ENCODE measurements at places on chromosomes 2 and 18.

- DNase-seq = no peak
Observed at GRCh38 chr18:58302811-58303210, 258.8 kb downstream of the NEDD4L start.

- DNase-seq = no peak
Observed at GRCh38 chr2:186588421-186588820, 1.4 kb upstream of the ITGAV start.

DNA sequence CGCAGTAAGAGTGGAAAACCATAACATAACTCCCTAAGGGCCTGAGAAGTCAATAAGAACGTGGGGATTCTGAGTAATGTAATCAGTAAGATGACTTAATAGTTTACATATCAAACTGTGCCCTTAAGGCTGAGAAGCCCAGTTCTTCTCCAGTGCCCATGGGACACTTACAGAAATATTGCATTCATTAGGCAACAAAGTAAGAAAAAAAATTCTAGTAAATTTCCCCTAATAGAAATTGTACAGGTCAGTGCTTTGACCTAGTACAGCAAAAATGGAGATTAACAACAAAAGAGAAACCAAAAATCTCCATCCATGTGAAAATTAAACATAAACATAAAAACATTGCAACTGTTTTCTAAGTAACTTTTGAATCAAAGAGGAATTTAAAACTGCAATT lies 139.8 kb upstream of the HS6ST1 start:
- DNase-seq = no peak

DNA sequence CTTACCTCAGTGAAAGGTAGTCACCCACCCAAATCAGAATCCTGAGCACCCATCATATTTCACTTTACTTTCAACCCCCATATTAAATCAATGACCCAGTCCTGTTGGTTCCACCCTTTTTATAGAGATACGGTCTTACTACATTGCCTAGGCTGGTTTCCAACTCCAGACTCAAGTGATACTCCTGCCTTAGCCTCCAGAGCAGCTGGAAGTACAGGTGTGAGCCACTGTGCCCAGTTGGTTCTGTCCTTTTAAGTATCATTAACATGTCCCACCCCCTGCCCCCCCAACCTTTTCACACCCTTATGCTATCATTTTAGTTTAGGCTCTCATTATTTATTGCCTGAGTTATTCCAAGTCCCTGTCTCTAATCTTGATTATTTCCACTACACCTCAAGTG lies 28.7 kb downstream of the MSH6 start:
- no peak for DNase-seq

DNA sequence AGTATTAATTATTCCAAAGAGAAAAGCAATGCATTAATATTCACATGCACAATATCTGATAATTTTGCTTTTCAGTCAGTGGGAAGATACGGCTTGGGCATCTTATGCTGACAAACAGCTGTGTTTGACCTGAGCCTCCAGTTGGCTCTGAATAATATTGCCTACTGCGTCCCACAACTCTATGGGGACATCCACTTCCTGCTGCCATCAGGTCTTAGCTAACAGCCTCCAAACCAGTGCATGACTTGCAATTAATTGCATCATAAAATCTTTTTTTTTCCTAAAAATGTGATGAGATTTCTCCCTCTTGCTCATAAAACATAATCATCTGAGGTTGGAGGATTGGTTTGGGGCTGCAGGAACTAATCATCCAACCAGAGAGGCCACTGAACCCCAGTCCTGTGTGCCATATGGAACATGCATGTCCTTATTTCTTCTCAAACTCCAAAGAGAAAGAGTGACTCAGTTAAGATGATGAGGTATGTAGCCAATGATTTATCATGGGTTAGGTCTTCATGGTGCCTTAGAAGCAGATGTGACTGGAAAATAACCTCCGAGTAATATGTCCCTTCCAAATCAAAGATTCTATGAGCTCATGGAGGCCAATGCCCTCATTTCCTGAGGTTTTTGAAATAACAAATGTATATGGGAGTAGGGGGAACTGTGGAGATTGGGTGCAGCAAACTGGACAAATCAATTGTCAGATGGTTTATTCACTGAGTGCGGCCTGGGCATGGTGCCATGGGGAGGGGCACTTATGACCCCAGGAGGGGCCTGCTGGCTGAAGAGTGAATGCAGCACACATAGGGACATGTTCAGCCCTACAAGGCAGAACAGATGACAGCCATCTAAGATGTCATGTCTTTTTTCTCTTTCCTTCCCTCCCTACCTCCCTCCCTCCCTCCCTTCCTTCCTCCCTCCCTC lies 39.4 kb downstream of the EDAR start:
- DNase-seq = no peak

DNA sequence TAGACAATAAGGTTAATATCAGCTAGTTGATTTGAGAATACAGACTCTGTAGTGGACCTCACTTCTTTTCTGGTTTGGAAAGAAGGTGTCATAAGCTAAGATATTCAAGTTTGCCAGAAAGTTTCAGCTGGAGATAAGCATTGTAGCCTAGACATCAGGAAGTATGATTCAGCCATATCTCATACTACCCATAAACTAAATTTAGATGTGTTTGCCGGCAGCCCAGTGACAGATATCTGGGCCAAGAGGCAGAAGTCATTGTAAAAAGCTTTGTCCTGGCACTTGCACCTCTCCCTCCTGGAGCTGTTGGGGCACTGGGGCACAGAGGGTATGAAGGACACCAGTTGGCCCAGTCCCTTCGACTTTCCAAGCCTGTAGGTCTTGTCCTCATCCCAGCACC lies 128.0 kb downstream of the EPHA4 start:
- peak; percentile 31 for DNase-seq

DNA sequence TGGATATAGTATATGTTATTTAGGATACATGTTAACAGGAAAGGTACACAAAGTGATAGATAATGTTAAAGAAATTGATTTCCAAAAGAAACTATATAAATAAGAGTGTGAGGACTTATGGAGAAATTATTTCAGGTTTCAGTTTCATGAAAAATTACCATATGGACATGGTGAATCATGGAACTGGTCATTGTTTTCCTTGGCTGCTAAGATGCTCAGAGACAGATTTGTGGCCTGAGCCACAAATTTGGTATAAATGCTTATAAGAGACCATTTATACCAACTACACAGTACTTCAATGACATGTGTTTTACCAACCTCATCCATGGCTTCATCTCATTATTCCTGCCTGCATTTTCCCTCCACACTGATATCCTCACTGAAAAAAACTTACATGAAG lies 188.1 kb downstream of the FMNL2 start:
- no peak for DNase-seq

- no peak for DNase-seq
Observed at GRCh38 chr2:102591491-102592045, 27.8 kb upstream of the SLC9A2 start.

DNA sequence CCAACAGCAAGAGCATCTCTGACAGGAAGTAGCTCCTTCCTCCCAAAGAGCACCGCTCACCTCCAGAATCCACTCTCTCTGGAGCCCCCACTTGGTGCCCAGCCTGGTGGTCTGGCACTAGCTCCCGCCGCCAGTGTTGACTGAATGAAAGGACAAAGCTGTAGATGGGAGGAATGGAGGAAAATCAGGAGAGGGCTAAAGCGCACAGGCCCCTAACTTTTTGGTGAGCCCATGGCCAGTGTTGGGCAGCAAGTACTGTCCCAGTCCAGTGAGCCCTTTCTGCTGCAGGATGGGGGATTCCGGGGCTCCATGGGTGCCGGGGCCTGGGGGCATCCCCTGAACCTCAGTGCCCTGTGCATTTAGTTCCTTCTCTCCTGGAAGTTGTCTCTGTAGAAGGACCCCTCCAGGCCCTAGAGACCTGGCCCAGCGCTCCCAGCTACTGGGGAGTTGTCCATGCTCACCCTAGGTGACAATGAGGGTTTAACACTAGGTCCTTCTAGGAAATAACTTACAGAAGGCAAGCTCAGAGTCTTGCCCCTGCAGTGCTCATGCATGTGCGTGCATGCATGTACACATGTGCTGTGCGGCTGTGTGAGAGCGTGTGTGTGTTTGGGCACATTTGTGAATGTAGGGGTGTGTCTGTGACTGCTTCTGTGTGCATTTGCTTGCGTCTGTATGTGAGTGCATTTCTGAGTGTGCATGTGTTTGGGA lies 33.6 kb downstream of the GLI2 start:
- DNase-seq = no peak

- DNase-seq = peak; percentile 38
Observed at GRCh38 chr2:188524519-188525113, 232.9 kb downstream of the GULP1 start.

DNA sequence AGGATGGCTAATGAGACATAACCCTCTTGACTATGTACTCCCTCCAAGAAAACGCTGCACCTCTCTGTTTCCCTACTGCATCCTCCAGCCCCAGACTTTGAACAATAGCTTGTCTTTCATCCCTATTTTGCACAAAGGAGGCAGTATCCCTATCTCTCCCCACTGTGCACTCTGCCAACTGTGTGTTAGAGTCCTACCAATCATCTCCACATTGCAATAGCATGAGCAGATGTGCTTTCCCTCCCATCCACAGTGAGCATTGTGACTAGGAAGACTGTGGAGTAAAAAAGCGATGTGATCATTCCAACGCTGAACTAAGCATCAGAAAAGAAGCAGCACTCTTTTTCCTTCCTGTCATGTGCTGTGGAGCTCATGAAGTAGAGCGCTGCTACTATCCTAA lies 206.3 kb upstream of the GULP1 start:
- DNase-seq = no peak

DNA sequence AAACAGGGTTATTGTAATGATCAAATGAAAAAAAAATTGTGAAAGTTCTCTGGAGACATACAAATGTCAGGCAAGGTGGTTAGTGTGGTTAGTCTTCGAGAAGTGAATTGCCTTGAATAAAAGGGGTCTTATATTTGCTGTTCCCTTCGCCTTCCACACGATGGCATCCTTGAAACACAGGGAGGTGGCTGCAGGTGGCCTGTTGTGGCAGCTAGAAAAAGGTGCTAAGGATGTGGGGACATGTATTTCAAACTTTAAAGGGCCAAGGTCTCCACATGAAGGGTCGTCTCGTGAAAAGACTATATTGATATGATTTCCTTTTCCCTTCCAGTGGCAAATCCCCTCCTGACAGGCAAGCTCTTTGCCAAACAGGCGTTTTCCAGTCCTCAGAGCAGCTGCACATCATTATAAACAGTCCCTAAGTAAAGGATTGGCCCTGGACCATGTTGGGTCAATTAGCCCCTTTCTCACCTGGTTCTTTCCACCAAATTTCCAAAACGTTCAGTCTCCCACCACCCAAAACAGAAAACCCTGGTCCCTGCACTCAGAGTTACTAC lies 68.5 kb downstream of the COPS8 start:
- DNase-seq = peak; percentile 52
